Glomerular endothelial cell (primary cell): ENCODE measurements at places on chromosomes 6 and 20. TPM values are rescaled to one million over a fixed set of nuclear protein-coding genes. Genes with fewer than 3 reads are reported as not detected.

TRMT11 gene
- total RNA-seq = 7.7 and 10.3 TPM in 2 replicates

SIM1 gene
- total RNA-seq = 0.34 TPM in 1 of 2 replicates, not detected in the other

C20orf202 gene
- not detected in 2 replicates for total RNA-seq

CLVS2 gene
- 0.06 TPM in 1 of 2 replicates, not detected in the other for total RNA-seq

PRL gene
- total RNA-seq = not detected in 2 replicates

PTP4A1 gene
- total RNA-seq = 49.4 and 56.4 TPM in 2 replicates
